ENCODE measurements at places on chromosomes 1 and 21.

DNA sequence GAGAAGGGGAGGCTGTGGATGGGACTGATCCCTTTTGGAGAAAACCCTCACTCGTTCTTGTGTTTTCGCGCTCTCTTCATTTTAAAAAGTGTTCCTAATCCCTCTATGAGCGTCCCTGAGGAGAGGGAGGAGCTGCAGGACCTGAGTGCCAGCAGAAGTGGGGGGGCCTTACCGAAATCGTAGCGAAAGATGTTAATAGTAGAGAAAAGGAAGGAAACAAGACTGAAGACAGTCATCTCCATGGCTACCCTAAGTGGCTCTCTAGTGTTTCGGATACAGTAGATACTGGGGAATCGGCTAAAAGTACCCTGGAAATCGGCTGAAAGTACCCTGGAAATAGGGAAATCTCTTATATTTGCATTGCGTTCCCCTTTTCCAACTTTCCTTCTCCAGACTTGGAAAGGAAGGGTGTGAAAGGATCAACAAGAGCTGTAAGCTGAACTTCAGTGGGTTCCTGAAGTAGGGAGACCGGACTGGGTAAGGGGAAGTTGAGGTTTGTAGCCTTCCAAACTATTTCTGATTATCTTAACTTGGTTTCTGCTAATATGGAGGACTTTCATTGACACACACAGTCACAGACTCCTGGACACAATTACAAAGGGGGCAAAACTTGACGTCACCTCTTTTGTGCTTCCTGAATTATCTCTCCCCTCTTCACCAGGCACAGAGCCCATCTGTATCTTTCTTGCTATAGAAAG is 486 bp upstream of the DSTYK start:
- no peak for DNase-seq

- peak; percentile 60 for DNase-seq
Measured at GRCh38 chr1:43530483-43531106, at the start of gene PTPRF. Gene PTPRF (plus strand): TSS chr1:43530883. CDS start chr1:43545076, 14,193 bp downstream.

GRCh38 chr1:27971674-27972073 is 11.9 kb downstream of the XKR8 start:
- DNase-seq: no peak

DNA sequence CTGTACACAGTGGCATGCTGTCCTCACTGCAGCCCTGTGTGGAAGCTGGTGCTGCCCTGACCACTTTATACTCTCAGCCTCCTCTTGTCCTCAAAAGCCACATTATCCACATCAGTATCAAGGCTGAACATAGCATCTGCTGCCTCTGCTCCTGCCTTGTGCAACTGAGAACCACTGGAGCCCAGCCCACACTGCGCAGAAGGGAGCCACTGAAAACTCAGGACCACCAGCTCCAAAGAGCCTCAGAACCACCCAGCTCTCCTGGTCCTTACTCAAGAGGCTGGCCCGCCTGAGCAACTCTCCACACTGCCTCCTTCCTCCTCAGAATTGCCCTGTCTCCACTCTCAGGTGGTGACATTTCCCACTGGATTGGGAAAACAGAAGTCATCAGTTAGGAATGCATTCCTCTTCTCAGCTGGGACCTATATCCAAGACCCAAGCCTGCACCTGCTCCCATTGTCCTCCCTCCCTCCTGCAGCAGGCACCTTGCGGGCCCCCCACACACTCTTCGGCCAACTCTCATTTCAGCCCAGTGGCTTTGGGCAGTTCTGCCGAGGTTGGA is 7.0 kb upstream of the KISS1 start:
- no peak for DNase-seq

DNA sequence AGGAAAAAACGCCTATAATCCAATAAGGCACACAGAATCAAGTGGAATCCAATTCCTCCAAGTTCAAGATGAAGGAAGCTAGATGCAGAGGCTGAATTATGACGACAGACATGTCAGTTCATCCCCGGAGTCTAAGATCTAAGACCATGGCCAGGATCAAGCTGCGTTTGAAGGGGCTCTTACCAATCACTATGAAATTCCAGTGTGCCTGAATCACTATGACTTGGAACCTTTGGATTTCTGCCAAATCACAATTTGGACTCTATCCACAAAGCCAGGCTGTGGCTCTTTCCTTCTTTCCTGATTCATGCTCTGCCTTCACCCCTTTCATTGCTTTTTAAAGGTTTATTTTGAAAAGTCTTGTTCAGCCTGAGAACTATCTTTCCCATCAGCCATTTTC is 17.1 kb downstream of the OLIG2 start:
- DNase-seq: no peak

- DNase-seq: no peak
Measured at GRCh38 chr1:167922023-167922422, 8.1 kb upstream of the ADCY10 start.

GRCh38 chr21:25963181-25963580 is 207.4 kb downstream of the APP start:
- DNase-seq: no peak

DNA sequence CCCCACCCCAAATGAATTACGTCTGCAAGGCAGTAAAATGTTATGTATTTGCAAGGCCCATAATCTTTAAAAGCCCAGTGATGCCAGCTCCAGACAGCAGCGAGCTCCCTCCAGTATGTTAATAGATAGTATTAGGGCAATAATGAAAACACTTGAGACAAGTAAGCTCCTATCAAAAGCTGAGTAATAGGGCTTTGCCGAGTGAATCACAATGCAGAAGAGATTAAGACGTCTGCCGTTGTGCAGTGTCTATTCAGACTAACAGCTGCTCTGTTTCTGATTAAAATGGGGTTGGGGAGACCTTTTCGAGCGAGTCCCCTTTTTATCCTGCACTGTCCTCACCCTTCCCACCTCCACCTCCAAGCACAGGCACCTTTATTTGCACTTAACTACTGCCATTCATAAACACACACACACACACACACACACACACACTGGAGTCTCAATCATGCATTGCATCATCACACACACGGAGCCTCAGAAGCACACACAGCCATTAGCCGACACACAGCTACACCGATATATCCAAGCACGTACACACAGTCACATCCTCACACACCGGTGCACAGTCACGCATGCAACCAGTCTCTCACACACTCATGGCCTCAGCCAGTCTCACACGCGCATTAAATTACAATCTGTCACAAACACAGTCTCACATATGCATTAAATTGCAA is 46.0 kb upstream of the FOXO6 start:
- DNase-seq: no peak

DNA sequence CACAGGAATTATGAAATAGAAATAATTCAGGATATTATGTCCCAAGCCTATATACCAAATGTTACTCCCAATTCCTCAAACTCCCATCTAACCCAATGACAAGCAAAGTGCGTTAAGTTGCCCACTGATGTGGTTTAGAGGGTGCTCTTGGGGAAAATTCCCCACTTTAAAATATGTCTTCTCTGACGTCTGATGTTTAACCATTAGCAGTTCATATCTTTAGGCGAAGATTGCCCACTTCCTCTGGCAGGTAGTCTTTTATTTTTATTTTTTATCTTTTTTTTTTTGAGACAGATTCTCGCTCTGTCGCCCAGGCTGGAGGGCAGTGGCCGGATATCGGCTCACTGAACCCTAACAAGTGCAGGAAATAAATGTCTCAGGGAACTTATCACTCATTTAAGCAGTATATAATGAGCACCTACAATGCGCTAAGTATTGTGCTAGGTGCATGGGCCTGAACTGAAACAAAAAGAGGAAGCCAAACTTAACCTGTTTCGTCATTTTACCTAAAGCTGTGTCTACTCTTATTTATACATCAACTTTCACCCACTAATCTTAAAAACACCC is 1.3 kb upstream of the LYST start:
- no peak for DNase-seq

- DNase-seq: no peak
Measured at GRCh38 chr21:43880111-43880985, 15.3 kb downstream of the AGPAT3 start.

DNA sequence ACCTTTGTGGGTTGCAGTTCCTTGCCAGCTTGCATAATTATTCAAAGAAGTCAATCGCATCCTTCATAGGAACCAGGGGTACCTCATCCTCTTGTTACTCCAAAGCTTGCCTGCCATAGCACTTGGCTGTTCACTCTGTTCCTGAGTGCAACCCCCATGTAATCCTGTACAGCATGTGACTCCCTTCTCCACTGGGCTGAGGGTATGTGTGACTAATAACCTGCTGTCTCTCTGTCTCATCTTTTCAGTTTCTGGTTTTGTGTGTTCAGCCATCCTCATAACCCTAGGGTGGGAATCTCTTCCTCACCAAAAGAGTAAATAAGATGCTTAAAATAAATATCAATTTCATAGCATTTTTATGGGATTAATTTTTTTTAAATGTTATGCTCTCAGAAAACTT is 351.9 kb downstream of the S1PR1 start:
- DNase-seq: no peak

GRCh38 chr1:245388687-245389086 is 233.9 kb downstream of the KIF26B start:
- DNase-seq: no peak

- DNase-seq: peak; percentile 28
Measured at GRCh38 chr1:245153552-245154428, 995 bp upstream of the KIF26B start.

- no peak for DNase-seq
Measured at GRCh38 chr1:152047413-152047729, 10.6 kb upstream of the S100A11 start.

GRCh38 chr21:44052071-44052829 is 40.1 kb downstream of the TRAPPC10 start:
- no peak for DNase-seq
